ENCODE measurements at places on chromosomes 11 and 22.
A peak's percentile ranks its signal among the peaks of the same experiment; 100 is the strongest.

- DNase-seq = no peak
Measured at GRCh38 chr22:23058063-23058462, 12.3 kb upstream of the GNAZ start.

GRCh38 chr22:22397875-22398524, 110.5 kb downstream of the ZNF280B start:
- no peak for DNase-seq

DNA sequence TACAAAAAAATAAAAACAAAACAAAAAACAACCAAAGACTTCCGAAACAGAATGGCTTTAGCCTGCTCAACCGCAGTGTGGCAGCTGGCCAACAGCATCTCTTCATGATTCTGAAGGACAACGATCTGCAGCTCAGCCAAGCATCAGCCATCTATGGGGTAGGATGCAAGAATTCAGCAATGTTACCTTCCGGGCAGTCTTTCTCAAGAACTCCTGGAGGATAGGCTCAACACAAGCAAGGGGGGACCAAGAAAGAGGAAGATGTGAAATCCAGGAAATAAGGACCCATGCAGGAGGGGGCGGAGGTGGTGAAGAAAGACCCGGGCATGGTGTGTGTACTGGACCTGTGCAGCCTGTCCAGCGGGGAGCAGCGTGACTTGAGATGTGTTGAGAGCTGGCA, 3.5 kb upstream of the TSPO start:
- DNase-seq = no peak

- no peak for DNase-seq
Measured at GRCh38 chr11:42778193-42778592, 533.6 kb upstream of the API5 start.

- no peak for DNase-seq
Measured at GRCh38 chr22:42280140-42280539, 9.7 kb upstream of the TCF20 start.

GRCh38 chr11:15336021-15336420, 221.3 kb downstream of the INSC start:
- DNase-seq = no peak

- peak; percentile 83 for DNase-seq
Measured at GRCh38 chr22:35023692-35024363, 42.1 kb upstream of the ISX start.

- no peak for DNase-seq
Measured at GRCh38 chr11:57681168-57681567, 13.3 kb downstream of the ZDHHC5 start.

GRCh38 chr11:119048644-119049043, 8.4 kb downstream of the HYOU1 start:
- DNase-seq = no peak

DNA sequence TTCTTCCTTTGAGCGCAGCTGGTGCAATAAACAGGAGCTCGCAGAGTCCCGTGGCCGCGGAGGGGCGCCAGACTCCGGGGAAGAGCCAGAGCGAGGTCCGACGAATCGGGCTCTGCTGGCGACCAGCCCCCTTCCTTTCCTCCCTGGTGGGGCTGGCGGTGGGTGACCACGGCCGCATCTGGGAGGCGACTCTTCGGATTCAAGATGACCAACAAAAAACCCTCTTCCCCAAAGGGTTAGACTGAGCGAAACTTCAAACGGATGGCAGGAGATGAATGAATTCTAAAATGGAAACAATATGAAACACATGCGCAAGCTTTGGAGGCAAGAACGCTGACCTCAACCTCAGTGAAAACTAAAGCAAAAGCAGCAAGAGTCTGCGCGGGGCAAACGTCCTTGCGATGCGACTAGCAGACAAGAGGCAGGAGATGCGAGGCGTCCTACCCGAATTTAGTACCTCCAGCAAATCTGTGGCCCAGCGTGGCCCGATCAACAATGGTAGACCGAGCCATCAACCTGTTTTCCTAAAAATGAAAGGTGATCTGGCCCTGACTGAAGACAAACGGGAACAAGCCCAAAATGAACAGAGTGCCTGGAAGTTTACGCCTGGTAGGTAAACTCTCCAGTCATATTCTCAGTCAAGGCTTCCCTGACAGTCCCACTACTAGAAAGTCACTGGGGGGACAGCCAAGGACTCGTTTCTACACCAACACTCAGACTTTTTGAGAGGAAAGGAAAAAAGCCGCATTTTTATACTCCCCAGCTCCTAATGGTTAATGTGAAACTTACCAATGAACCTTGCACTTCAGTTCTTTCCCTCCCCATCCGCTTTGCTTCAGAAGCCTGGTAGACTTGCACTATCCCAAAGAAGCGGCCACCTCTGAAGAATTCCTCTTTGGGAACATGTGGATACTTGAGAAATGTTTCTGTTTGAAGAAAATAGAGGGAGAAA, 11.6 kb downstream of the MMP3 start:
- no peak for DNase-seq

- no peak for DNase-seq
Measured at GRCh38 chr11:80520507-80520887, 1079.7 kb upstream of the TENM4 start.

- no peak for DNase-seq
Measured at GRCh38 chr11:32255841-32256240, 165.0 kb downstream of the RCN1 start.

GRCh38 chr11:57668434-57668782, 494 bp downstream of the ZDHHC5 start:
- DNase-seq = peak; percentile 26

DNA sequence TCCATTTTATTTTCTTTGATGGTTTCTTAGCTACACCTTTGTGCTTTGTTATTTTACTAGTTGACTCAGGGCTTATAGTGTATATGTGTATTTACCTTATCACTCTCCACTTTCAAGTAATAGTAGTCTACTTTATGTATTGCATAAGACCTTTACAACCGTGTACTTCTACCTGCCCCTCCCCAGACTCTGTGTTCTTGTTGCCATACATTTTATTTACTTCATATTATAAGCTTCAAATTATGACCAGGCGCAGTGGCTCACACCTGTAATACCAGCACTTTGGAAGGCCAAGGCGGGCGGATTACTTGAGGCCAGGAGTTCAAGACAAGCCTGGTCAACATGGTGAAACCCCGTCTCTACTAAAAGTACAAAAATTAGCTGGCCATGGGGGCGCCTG, 28.2 kb upstream of the CTSD start:
- DNase-seq = no peak

DNA sequence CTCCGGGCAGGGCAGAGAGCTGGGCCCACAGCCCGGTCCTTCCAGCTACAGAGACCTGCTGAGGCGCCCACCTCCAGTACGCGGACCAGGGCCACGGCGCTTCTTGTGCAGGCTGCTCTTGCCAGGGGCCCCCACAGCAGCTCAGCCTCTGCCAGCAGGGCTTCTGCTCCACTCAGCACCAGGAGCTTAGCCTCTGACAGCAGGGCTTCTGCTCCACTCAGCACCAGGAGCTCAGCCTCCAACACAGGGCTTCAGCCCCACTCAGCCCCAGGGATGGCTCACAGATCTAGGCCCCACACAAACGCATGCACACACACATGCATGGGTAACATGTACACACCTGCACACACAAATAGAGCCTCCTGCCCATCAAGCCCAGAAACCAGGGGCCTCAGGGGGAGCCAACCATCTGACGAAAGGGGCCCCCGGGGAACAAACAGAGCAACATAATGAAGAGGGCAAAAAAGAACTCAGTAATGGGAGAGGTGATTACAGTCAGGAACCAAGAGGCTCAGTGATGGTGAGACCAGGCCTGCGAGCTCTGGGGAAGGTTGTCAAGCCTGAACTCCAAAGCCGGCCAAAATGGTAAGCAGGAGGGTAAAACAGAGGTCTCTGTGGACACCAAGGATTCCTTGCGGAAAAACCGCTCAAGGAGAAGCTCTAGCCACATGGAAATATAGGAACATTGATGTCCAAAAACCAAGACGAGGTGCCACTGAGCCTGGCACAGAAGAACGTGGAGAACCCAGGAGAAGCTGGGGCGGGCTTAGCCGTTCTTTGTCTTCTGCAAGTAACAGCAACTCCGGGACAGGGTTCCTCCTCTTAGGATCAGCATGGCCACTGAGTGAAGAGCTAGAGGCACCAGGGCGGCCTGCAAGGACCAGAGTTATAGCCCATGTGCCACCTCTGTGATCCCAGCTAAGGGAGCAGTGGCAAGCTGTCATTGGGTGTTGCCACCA, 46.5 kb downstream of the GNB1L start:
- no peak for DNase-seq

DNA sequence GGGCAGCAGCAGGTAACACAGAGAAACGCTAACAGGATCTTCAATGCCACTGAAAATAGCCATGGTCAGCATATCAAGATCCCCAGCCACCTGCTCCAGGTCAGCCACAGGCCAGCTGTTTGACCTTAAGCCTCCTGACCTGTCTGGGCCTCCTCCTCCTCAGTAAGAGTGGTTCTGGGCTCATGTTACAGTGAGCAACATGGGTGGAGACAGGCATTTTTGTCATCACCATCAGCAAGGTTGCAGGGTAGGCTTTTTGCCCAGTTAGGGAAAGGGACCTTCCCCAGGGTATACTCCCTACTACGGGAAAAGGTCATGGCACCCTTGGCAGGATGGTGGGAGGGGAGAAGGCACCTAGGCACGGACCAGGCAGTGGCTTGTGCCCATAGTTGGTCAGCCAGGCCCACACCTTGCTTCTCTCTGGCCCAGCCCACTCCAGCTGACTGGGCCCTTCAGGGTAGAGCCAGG, 131.8 kb upstream of the PARVA start:
- no peak for DNase-seq

- DNase-seq = no peak
Measured at GRCh38 chr11:16293204-16293681, 63.1 kb downstream of the SOX6 start.

GRCh38 chr22:19056951-19057401, 65.2 kb downstream of the DGCR2 start:
- no peak for DNase-seq

DNA sequence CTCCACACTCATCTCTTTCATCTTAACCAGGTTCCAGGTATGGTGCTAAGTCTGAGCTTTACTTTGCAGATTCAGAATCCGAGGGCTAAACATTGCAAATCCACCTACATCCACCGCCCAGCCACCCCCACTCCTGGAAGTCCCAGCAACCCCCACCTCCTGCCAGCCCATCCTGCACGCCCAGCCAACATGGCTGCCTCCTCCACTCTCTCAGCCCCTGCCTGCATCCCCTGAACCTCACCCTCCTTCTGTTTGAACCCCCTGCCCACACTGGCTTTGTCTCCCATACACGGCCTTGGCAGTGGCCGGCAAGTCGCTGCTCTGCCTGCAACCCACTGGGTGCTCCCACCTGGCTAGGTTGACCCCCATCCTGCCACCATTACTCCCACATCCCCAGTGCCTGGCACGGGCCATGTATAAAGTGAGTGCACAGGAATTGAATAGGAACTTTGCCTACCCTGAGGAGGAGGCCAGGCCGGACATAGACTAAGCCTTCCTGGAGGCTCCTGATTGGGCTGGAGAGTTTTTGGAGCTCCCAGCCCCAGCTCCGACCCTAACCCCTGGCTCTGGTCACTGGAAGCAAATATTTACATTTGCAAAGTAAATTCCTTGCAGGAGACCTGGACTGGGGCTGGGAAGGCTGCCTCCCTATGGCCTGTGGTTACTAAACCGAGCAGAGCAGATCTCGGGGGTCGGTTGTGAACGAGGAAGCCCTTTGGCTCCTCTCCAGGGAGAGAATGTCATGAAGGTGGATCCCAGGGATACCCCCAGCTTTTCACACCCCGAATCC, 14.4 kb downstream of the EMID1 start:
- no peak for DNase-seq

GRCh38 chr22:50727678-50728522, 10.1 kb upstream of the ACR start:
- DNase-seq = no peak

- no peak for DNase-seq
Measured at GRCh38 chr11:127345819-127346459, 345.4 kb upstream of the KIRREL3 start.

GRCh38 chr11:116255321-116255953, 517.4 kb downstream of the BUD13 start:
- DNase-seq = no peak

GRCh38 chr11:119678351-119678750, 50.6 kb downstream of the NECTIN1 start:
- no peak for DNase-seq

- DNase-seq = no peak
Measured at GRCh38 chr11:27211370-27212127, 151.5 kb downstream of the CCDC34 start.

DNA sequence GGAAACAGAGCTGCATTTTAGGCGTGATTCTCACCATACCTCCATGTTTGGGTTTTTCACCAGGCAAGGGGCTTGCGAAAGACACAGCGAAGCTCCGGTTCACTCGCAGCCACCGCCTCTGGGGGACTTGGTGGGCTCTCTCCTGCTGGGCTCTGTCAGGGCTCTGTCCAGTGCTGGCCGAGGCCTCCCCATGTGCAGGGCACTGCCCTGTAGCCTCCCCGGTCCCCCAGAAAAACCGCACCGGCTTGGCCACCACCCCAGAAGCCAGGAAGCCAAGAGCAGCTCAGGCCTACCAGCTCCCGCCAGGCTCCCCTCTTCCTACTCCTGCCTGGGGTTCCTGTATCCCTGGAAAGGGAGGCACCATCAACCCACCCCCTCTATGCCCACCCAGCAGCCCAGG, 151.5 kb downstream of the CTTN start:
- no peak for DNase-seq

GRCh38 chr11:25992294-25992693, 339.6 kb upstream of the ANO3 start:
- DNase-seq = no peak

GRCh38 chr11:69259096-69259495, 34.9 kb upstream of the MYEOV start:
- DNase-seq = no peak

DNA sequence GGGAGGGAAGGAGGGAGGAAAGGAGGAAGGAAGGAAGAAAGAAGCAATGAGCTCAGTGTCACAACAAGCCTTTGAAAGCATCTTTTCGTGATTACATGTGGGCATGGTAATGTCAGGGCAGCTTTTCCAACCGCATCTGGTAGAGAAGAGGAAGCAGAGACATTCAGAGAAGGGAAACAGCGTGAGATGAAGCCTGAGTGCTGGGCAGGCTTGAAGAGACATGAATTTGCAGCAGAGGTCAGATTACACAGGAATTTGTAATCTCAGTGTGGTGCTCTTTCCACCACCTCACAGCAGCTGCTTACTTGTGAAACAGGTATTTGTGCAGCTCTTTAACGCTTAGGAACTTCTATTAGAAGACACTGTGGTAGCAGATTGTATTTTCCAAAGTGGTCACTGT, 289.5 kb upstream of the C11orf87 start:
- DNase-seq = no peak

- no peak for DNase-seq
Measured at GRCh38 chr11:128741916-128742315, 48.0 kb downstream of the FLI1 start.

- no peak for DNase-seq
Measured at GRCh38 chr11:134727204-134727603, 315.2 kb upstream of the B3GAT1 start.

DNA sequence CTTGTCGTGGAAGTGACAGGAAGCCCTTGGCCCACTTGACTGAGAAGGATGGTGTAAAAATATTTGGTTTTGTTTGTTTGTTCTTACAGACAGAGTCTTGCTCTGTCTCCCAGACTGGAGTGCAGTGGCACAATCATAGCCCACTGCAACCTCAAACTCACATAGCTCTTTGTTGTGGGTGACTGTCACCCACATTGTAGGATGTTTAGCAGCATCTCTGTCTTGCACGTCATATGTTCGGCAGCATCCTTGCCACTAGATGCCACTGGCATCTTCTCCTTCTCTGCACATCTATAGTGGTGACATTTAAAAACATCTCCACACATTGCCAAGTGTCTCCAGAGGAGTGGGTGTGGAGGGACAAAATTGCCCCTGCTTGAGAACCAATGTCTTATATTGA, 56.8 kb downstream of the PRR5L start:
- DNase-seq = no peak
